ENCODE measurements at places on chromosomes 3 and 15.

GRCh38 chr3:183080628-183081027 lies 18.7 kb downstream of the MCCC1 start:
- no peak for DNase-seq

DNA sequence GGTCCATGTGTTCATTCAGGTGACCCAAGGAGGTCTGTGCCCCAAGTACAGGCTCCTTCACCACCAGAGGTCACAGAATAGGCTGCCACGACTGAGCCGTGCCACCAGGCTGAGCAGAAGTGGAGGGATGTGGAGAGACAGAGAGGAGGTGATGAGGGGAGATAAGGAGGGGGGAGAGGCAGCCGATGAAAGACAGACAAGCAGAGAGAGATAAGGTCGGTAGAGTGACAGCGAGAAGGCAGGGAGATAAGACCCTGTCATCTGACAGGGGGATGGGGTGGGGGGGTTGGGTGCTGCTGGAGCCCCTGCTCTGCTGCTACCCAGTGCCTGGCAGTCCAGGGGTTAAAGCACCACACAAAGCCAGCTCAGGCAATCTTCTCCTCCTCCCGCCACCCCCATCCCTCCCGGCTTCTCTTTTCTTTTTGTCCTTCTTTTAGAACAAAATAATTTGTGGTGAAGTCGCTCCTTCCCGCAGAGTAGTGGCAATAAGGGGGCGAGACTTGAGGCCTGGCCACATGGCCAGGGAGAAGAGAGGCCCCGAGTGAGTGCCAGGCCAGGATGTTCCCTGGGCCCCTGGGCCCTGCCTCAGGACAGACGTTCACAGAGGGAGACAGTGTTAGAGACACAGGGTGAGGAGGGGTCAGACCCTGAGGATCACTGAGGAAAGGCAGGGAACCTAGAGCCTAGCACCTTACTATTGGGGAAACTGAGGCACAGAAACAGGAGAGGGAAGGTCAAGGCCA lies 67.9 kb downstream of the CACNA2D2 start:
- DNase-seq = no peak

GRCh38 chr3:76198086-76198485 lies 412.7 kb upstream of the ZNF717 start:
- DNase-seq = no peak

DNA sequence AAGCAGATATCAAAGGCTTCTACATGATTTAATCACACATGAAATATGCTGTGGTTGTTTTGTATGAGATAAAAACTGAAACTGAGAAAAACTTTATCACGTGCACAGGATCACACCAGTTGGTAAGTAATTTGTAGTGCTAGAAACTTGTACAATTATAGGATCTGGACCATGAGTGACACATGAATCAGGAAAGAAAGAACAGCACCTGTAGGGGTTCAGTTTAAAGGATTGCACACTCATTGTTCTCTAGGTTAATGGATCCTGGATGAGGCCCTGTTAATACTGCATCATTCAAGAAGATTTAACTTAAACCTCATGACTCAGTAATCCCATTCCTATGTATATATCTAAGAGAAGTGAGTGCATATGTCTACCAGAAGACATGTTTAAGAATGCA lies 87.9 kb downstream of the STT3B start:
- DNase-seq = no peak

GRCh38 chr3:194561306-194561974 lies 71.8 kb downstream of the TMEM44 start:
- DNase-seq = no peak
